H54 (cell line): ENCODE measurements at places on chromosomes 3 and 15.

DNA sequence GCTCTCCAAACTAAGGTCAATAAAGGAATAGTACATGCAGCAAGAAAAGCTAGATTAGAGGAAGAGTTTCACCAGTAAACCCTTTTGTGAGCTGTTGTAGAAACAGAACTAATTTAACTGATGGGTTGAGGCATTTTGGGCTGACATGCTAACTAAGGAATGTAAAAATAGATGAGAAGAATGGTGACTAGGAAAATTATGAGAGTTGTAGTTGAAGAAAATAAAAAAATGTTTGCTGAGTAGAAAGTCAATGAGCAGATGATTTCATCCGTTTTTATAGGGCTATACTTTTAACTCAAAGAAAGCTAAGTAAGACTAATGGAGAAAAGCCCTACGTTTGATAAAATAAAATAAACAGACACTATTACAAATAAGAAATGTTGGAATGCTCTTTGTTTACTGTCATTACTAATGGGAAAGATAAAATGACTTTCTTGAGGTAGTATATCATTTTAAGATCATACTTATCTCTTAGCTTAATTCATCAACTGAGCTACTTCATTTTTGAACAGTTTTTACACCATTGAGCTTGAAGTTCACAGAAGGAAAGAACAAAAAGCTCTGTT, 209.4 kb upstream of the DPH6 start:
- DNase-seq: no peak

GRCh38 chr15:41331281-41331680, 1.1 kb downstream of the OIP5 start:
- no peak for DNase-seq

DNA sequence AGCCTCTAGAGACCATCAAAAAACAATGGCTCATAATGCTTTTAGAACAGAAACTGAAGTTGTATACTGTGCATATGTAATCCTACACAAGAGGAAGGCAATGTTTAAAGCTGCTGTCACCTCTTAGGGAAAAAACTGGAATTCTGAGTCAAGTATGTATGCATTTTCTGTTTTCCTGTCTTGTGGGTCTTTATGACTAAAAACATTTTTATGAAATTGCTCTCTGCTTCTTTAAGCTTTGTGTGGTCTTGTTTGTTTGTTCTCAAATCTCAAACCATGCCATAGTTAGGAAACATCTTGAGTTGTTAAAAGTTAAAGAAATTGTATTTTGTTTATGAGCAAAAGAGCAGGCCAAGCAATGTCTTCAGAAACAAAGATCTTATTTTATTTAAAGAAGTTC, 80.9 kb upstream of the SOX2 start:
- DNase-seq: no peak

- DNase-seq: no peak
These were observed 2.3 kb upstream of the FAM43A start for GRCh38 chr3:194683380-194683779.

GRCh38 chr3:47002171-47003055, 22.9 kb downstream of the NBEAL2 start:
- no peak for DNase-seq

DNA sequence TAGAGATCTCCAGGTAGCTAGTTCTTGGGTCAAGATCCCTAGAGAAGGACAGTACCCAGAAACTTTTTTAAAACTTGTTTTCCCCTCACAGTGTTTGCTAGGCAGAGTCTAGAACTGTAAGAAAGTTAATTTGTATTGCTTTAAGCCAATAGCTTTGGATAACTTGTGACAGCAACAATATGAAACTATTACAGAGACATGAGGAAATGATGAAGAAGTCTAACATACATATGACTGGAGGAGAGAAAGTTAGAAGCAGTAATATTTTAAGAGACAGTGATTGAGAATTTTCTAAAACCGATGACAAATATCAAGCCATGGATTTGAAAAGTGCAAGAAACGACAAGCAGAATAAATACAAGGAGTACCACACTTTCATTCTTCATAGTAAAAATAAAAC, 10.0 kb downstream of the HMG20A start:
- DNase-seq: no peak
